ENCODE measurements at places on chromosomes 4 and X.

DNA sequence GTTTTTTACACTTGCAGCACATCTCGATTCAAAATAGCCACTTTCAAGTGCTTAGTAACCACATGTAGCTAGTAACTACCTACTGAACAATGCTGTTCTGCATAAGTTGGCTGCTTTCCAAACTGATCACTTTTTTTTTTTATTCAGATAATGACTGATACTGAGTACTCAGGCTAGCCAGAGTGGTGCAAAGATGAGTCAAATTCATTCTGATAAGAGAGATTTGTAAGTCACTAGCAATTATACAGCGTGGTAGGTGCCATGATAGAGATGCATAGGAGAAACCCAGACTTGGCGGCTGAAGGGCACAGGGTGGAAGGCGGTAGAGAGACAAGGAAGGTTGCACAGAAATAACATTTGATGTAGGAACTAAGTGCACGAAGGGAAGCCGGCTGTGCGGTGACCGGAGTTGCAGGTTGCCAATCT is 357 bp upstream of the IGBP1 start:
- no peak for DNase-seq

DNA sequence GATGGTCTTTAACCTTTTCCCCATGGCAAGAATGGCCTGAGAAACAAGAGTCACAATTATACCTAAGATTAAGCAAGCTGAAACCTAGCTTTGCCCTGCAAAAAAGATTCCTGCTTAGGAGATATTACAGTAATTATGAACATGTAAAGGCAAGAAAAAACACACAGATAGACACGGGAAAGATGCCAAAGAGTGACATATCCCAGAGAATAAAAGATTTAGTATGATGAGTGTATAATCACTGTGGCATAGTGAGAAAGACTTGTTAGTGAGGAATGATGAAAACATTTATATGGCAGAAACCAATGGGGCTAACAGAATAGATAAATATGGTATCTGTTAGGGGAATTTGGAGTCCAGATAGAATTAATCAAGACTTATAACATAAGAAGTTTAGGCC is 29.6 kb upstream of the TASL start:
- DNase-seq, result no peak

GRCh38 chr4:121200795-121201472 is 36.8 kb upstream of the TNIP3 start:
- no peak for DNase-seq

DNA sequence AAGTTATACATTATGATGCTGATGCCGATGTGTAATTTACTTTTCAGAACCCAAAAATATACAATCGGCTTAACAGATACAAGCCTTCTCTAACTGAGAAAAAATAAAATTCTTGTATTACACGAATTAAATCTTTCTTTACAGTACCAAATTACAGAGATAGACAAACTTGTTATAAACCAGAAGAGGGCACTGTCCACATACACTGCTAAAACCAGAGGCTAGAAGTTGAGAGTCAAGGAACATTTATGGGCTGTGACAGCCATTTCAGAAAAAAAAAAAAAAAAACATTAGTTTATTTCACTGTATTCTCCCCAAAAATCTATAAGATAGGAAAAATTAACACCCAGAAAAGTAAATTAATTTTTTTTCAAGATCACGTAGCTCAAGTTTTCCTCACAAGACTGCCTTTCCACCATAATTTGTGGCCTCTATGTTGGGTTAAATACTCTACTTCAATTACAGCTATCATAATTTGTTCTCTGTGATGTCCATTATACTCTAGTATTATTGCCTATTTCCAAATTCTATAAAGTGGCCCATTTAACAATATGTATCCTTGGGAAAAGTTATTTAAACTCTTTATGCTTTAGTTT is 12.0 kb downstream of the EREG start:
- DNase-seq, result peak; percentile 81

- no peak for DNase-seq
Observed at GRCh38 chrX:117969328-117969727, 147.3 kb downstream of the KLHL13 start.

- no peak for DNase-seq
Observed at GRCh38 chr4:144300616-144301015, 160.1 kb upstream of the GYPA start.

GRCh38 chr4:87150498-87151261 is 69.7 kb downstream of the KLHL8 start:
- DNase-seq, result peak; percentile 36

DNA sequence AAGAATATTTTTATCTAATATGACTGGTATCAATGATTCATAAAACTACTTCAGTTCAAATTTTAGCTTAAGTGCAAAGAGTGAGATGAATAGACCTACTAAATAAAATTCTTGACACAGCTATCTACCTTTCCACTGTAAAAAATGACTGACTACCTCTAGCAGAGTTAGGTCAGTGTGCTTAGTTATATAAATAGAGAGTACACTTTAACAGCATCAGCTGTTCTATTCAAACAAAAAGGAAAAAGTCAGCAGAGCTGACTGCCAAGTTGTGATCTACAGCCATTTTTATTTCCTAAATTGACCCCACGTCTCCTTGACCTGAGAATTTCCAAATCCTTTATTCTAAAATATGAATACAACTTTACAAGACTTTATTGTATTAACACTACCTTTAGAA is 262.4 kb downstream of the CAMK2D start:
- no peak for DNase-seq

- peak; percentile 28 for DNase-seq
Observed at GRCh38 chrX:3514996-3515395, 168.5 kb upstream of the MXRA5 start.

GRCh38 chr4:168309781-168310180 is 8.8 kb downstream of the DDX60 start:
- no peak for DNase-seq

DNA sequence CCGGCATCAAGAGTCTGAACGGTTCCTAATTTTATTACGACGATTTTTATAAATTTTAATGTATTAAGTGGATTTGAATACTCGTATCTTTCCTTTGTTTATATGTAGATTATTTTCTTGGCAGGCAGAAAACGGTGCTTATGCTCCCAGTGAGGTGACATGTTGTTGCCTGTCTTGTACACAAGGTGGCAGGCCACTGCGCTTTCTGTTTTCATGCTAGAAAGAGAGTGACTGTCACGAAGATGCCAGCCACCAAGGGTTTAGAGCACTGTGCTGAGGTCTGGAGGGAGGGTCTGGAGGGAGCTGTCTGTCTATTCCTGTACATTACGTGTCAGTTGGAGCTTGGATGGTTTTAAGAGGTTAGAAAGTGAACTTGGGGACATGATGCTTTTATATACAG is 87.7 kb downstream of the SHROOM2 start:
- no peak for DNase-seq

DNA sequence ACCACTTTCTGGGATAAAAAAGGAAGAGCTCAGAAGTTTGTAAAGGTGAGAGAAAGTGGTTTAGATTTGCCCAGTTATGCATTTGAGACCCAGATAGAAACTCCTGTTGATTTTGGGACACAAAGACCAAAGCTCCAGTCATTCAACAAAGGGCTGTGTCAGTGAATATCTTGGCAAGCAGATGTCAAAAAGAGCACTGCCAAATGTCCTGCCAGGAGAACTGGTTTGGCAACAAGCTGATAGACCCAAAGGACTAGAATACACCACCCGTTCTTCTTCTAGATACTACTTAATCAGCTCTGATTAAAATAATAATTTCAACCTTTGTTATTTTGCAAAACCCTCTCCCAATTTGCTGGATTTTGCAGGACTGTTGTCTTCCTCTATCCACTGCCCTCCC is 121.4 kb downstream of the NHS start:
- DNase-seq, result no peak

GRCh38 chrX:18707426-18708049 is at the start of gene PPEF1:
TSS of gene PPEF1 (plus strand) at chrX:18707645. CDS start at chrX:18707781, 136 bp downstream.
- DNase-seq, result no peak

DNA sequence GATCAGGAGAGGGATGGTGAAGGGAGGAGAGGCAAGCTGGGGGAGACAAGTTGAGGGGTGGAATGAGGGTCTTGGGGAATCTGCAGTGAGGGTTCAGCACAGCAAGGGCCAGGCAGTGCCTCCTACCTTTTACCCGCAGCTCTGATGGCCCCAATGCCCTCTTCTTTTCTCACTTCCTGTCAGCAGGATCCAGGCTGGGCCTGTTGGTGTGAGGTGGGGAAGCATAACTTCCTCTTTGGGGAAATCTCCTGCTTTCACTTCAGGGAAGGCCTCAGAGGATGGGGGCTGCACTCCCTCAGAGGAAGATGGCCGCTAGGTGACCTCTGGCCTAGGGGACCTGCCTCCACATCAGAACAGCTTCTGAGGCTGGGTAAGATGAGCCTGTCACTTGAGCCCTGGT is 36.5 kb downstream of the EFNB1 start:
- DNase-seq, result no peak

DNA sequence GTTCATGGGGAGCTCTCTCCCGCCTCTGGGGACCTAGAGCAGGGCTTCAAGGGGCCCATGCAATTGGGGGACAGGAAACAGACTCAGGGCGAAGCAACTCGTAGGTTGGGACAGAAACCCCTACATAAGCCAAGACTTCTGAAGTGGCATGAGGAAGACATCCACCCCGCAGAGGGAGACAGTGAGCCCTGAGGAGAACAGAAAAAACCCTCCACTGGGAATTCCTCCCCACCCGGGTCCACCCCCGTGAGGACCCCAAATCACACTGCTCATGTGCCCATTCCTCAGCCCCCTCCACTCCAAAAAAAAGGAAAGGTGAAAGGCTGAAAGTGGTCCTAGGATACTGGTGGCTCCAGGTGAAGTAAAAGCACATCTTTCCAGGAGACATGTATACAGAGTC is 74.0 kb downstream of the CPZ start:
- no peak for DNase-seq

DNA sequence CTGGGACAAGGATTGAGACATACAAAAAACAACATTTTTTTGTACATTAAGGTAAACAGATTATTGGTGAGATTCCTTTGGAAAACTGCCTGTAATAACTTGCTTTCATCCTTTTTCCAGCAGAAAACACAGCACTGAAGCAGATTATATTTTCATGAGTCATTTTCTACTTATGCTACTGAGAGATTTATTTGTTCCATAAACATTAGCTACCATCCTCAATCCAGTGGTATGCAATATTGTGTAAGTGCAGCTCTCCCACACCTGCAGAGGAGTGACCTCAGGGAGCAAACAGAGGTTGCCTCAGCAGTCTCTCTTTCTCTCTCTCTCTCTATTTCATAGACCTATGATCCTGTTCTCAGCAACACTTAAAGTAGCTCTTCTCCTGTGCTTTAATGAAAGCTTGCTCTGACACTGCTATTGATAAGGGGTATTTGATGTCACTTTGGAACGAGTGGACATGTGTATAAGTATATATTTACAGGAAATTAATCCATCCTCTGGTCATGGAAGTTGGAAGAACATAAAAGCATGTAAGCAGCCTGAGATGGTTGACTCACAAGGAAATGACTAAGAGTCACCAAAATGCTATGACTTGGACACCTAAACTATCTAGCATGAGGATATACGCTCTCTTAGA is 163.7 kb upstream of the SPANXC start:
- DNase-seq, result peak; percentile 21

- no peak for DNase-seq
Observed at GRCh38 chrX:70079870-70080269, 17.6 kb downstream of the OTUD6A start.

DNA sequence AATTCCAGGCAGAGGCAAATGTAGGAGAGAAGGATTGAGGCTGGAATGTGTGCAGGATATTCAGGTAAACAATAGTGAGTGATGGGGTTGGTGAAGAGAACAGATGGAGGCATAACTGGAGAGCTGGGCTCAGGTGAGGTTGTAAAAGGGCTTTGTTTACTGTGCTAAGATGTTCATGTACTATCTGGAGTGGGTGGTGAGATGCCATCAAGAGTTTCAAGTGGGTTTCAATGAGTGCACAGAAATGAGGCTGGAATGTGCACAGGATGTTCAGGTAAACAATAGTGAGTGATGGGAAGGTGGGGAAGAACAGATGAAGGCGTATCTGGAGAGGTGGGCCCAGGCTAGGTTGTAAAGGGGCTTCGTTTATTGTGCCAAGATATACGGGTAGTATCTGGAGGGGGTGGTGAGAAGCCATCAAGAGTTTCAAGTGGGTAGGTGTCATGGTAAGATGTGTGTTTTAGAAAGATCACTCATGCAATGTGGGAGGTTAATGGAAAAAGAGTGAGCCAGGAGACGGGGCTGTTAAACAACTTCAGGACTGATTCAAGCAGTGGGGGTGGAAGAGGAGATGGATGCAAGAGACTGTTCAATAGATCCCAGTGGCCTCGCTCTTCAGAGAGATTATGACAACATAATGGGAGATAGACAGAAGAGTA is 25.4 kb upstream of the NMU start:
- no peak for DNase-seq

DNA sequence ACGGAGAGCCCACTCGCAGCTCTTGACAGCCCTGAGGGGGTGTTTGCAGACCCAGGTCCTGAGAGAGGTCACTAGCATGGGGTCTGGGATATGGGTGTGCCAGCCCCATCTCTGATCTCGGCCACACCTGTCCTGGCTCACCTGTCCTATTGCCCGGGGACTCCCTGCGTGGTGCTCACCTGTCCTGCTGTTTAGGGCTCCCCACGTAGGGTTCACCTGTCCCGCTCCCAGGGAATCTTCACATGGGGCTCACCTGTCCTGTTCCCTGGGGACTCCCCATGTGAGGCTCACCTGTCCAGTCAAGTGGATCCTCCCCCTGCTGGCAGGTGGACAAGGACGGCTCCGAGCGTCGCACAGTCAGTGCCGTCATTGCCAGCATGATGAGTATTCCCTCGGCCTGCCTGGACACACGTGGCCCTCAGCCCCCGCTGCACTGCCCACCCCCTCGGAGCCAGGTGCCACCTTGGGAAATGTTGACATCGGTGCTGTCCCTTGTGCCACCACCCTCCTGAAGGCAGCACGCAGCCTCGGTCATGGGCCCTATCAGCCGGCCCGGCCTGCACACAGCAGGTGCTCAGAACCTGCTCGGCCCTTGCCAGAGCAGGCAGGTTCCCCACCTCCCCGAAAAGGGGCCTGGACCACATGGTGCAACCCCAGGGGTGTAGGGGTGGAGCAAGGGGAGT is 6.3 kb downstream of the SLC49A3 start:
- no peak for DNase-seq

- DNase-seq, result no peak
Observed at GRCh38 chrX:123860983-123861382, 1.1 kb downstream of the XIAP start.

- no peak for DNase-seq
Observed at GRCh38 chr4:188960411-188961093, 821.3 kb downstream of the TRIML1 start.

- no peak for DNase-seq
Observed at GRCh38 chr4:128825226-128825625, 15.7 kb downstream of the JADE1 start.

GRCh38 chr4:66926687-66927086 is 618.6 kb downstream of the CENPC start:
- no peak for DNase-seq

DNA sequence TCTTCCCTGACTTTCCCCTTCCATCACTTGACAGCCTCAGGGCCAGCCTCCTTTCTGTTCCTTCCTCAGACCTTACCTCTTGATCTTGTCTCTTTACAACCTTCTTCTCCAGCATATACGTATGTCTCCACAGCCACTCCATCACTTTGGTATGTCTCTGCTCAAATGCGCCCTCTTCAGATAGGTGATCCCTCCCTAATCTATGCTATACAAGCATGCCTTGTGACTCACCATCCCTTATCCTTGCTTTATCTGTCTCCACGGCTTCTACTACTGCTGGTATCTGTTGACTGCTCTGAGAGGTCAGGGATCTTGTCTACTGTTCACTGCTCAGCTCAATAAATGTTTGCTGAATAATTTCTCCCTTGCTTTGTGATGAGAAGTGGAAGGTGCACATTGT is 9.0 kb downstream of the ARAP2 start:
- no peak for DNase-seq

GRCh38 chr4:114999880-115000279 is 113.5 kb downstream of the NDST4 start:
- DNase-seq, result no peak

Measured in fibroblast of the conjunctiva (primary cell).